ENCODE measurements at places on chromosomes 4 and X.

DNA sequence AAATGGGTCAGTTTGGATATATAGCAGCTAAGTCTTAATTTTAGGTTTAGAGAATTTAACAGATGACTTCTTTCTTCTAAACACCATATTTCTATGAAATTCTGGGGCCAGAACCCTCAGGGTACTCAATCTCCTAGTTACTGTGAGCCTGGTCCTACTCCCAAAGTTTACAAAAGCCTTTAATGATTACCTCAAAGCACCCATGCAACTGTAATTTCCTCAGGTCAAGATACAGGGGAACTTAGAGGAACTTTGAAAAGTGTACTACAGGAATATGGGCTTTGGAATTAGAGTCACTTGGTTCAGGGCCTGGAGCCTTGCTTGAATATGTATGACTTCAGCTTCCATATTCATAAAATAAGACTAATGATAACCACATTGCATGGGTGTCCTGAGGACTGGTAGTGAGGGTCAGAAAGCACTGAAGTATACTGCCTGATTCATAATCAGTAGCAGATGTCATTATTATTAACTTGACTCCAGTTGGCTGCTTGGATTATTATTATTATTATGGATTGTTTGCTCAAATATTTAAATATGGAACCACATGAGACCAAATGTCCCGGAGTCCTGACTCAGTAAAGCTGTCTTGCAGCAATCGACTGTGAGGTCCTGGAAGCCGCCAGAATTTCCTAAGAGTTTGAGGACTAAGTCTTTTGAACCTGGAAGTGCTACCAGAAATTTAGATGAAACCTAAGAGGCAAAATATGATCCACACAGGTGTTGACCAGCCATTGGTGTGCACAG lies 2.0 kb upstream of the ADH7 start:
- DNase-seq, result no peak

- DNase-seq, result no peak
Observed at GRCh38 chr4:67101612-67102011, 443.7 kb downstream of the CENPC start.

- no peak for DNase-seq
Observed at GRCh38 chr4:15481961-15482745, 12.5 kb downstream of the CC2D2A start.

GRCh38 chr4:86876894-86877685 lies 15.1 kb downstream of the C4orf36 start:
- DNase-seq, result no peak

Data from NCI-H774 (cell line).